ENCODE measurements at places on chromosomes 11 and 22.

DNA sequence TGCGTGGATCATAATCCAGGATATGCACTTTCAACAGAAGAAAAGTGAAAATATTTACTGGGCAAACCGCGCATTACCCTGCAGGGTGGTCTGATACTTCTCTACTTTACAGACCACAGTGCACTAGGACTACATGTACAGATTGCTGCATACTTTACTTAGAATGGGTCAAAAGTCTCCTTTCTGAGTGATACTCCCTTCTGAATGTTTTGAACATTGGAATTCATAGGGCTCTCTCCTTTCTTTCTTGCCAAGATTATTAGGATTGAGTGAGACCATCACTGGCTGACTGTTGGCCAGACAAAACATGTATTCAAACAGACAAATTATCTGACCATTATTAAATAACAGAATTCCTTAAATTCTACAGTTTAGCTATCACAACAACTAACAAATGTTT, 6.6 kb upstream of the FIBIN start:
- DNase-seq: no peak

- no peak for DNase-seq
Observed at GRCh38 chr11:78982473-78982872, 407.8 kb upstream of the NARS2 start.

DNA sequence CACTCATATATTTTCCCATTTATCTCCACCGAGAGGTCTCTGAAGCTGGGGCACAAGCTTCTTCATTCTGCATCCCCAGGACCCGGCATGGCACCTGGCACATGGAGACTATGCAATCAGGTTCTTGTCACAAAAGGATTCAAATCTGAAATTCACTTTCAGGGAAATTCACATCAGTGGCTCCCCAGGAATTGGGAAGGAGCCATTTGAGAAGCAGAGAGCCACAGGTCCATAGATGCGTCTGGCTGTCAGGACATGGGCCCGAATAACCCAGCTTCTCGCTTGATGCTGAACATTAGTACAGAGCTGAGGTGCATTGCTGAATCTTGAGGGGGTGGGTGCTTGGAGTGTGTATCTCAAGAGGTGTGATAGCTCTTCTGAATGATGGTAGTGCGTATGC, 82.5 kb downstream of the TSPAN18 start:
- DNase-seq: no peak

DNA sequence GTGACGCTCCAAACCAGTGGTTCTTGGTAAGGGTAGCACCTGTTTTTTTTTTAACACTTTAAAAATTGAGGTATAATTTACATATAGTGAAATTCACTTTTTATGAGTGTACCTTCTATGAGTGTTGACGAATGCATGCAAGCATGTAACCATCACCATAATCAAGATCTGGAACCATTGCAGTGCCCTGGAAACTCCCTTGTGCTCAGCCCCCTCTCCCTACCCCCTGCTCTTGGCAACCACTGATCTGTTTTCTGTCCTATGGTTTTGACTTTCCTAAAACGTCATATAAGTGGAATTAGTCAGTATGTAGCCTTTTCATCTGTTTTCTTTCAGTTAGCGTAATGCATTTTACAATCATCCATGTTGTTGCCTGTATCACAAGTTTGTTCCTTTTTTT, 212.2 kb downstream of the GRIK4 start:
- DNase-seq: no peak

DNA sequence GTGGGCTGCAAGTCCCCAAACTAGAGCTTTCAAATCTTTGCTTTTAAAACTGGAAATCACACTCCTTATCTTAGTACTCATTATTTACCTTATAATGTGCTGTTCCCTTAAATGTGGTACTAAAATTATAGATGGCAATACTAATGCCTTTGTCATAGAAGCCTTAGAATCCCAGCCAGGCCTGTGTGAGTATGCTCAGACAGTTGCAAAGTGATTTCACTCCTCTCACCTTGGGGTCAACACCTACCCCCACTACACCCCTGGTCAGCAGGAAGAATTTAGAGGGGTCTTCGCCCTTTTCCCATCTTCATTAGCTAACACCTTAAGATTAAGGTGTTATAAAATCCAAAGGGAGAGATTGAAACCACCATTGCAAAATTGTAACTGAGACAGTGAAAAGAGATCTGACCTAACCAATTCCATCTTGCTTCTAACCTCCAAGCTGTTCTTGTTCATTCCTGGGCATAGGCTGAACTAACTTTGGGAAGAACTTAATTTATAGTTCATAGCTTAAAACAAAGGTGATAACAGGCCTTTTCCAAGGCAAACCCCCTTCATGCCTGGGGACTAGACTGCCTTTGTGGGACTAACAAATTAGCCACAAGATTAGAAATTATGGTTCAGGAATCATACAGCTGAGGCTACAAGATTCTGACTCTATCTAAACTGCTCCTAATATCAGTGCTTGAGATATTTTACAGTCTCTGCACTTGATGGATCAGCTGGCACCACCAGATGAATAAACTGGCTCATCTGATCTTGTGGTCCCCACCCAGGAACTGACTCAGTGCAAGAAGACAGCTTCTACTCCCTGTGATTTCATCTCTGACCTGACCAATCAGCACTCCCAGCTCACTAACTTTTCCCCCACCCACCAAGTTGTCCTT, 10.4 kb upstream of the MRPL17 start:
- no peak for DNase-seq

GRCh38 chr11:121207485-121208115, 85.0 kb upstream of the SC5D start:
- DNase-seq: no peak

- no peak for DNase-seq
Observed at GRCh38 chr11:124467381-124467927, 22.0 kb upstream of the OR8B8 start.

- DNase-seq: no peak
Observed at GRCh38 chr11:945986-946385, 20.3 kb downstream of the AP2A2 start.

DNA sequence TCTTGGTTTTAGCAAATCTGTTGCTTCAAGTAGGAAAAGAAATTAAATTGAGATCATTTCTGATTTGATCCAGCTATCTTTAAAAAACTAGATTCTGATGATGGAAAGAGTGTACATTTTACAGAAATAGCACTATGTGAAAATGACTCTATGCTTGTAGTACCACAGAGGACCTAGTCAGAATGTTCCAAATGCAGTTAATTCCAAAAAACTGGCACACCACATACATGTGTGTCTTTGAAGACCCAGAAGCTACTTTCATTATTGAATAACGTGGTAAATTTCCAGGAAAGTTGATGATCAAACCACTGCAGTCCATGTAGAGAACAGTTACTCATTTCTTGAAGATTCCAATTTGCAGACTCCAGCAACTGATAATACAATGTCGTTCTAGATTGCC, 3.8 kb downstream of the ELMOD1 start:
- no peak for DNase-seq

- no peak for DNase-seq
Observed at GRCh38 chr11:109015283-109015682, 350.4 kb downstream of the DDX10 start.

- DNase-seq: no peak
Observed at GRCh38 chr11:127118811-127119210, 118.2 kb upstream of the KIRREL3 start.

DNA sequence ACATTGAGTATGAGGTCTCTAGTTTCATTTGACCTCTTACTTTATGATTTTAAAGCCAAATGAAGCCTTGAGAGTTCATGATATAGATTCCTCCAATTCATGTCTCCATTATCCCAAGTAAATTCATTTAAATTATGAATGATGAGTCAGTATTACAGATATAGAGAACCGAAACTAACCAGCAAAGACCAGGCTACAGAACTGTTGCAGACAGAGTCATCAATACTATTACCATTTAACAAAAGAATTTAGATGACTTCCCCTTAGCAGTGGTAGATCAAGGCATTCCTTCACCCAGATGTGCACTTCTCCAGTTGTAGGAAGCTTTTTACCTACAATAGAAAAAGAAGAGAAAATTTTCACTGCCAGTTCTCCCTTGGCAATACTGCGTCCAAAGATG, 11.8 kb upstream of the CCDC89 start:
- no peak for DNase-seq

DNA sequence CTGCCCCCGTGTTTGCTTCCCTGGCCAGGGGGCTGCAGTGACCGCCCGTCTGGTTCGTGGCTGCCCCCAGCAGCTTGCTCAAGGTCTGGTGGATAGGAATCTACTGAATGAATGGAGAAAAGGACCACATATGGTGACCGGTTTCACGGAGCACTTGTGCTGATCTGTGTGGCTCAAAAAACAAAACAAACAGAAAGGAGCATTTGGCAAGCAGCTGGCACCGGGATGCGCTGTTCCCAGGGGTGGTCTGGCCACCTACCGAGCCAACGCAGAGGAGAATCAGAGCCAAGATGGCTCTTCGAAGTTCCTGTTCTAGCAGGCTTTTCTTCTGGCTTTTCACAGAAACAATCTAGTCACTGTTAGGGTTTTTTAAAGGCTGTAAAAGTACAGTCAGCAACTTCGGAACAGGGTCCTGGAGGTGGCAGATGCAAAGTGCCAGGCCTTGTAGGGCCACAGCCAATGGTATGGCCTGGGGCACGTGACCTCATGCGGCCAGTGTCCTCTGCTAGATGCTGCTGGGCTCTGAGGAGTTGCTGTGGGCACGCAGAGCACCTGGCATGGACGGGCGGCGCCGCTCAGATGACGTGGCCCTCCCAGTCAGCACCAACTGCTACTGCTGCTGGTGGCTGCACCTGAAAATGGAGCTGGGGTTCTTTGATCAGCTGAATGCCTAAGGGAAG, 27.3 kb upstream of the PACSIN2 start:
- DNase-seq: no peak

- no peak for DNase-seq
Observed at GRCh38 chr22:40631925-40632324, 4.6 kb downstream of the MRTFA start.

GRCh38 chr11:92276773-92277172, 52.2 kb downstream of the FAT3 start:
- no peak for DNase-seq

GRCh38 chr11:102081313-102081712, 28.9 kb upstream of the YAP1 start:
- no peak for DNase-seq

GRCh38 chr11:16846305-16846704, 107.9 kb downstream of the C11orf58 start:
- no peak for DNase-seq

DNA sequence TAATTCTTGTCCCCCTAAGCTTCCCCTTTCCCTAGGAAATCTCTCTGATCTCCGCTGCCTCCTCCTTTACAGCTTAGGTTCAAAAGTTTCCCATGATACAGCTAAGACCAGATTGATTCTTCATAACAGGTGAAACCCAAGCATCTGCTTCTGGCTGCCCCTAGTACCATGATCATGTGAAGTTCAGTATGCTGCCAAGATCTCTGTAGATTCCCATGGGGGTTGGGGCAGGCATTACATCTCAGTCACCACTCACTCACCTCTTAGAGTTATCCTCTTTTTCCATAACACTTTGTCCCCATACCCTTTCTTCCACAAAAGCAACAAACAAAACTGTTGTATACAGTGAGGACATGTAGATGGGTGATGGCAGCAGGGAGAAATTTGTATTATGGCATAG, 44.0 kb downstream of the RRP8 start:
- no peak for DNase-seq

DNA sequence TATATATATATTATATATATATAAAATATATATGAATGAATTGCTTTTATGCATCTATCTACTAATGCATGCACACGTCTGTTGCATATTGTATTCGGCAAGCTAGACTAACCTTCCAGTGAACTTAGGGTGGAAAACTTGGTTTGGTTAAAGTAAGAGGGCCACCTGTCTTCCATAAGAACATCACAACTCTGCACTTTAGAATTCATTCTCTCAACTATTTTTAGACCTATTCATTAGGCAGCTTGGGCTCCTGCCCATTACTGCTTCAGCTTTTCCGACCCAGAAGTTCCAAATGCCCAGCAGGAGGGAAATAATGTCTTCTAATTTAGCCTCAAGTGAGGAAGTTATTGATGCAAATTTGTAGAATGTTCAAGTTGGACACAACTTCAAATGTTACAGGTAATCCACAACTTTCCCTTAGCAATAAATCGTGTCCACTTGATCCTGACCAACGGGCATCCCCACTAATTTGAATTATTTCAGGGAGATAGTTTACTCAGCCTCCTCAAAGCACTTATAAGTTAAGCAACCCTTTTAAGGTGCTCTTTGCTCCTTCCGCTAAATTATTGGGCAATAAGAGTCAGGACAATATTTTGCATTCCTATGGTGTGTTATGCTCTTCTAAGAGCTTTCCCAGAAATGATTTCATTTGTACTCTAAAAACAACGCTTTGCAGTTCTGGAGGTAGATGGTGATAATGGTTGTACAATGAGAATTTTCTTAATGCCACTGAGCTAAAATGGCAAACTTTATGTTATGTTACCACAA, 132.3 kb downstream of the OPCML start:
- DNase-seq: no peak

DNA sequence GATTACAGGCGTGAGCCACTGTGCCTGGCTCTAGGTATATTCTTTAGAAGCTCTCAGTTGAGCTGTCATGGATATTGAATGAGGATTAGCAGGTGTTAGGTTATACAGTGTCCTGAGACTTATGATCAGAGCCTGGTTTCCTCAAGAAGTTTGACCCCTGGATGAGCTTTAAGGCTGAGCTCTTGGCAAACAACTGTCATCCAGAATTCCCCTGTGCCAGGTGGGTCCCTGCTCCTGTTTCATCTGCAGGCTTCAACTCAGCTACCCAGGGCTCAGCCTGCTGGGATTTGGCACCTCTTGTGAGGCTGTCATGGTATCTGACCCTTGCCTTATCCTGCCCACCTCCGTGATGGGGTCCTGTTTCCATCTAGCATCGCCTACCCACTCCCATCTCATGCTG, 24.3 kb downstream of the SERPINH1 start:
- no peak for DNase-seq

- no peak for DNase-seq
Observed at GRCh38 chr11:78883506-78883905, 308.8 kb upstream of the NARS2 start.

- no peak for DNase-seq
Observed at GRCh38 chr22:19886605-19887255, 32.1 kb upstream of the GNB1L start.

GRCh38 chr11:37364246-37364839, 766.3 kb upstream of the RAG2 start:
- no peak for DNase-seq

DNA sequence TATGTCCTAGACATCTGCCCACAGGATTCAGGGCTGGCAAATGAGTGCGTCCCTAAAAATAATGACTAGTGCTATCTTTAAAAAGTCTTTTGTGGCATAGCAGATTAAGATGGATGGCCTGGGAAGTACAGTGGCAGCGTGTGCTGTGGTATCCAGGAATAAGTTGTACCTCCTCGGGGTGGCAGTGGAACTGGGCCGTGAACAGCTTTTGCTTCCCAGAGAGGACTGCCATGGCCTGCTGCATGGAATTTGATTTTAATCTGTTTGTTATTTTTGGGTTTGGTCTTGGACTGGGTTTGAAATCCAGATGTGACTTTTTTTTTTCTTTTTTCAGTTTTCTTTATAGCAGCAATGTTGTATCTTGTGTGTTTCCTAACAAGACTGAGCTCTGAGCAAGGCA, 71.3 kb upstream of the PARVG start:
- no peak for DNase-seq

GRCh38 chr22:41801147-41801819, 804 bp downstream of the CCDC134 start:
- DNase-seq: no peak

- DNase-seq: peak; percentile 78
Observed at GRCh38 chr11:117178210-117179034, at the start of gene SIDT2. TSS of gene SIDT2 (plus strand) at chr11:117178743. CDS start at chr11:117179264, 521 bp downstream.
